ENCODE measurements at places on chromosomes 11 and 22. TPM values are rescaled to one million over a fixed set of nuclear protein-coding genes. Genes with fewer than 3 reads are reported as not detected.

GRCh38 chr11:105244160-105244825, 104.7 kb upstream of the CARD18 start:
- H3K4me1 ChIP-seq, result no peaks in the 10 kb centered on the region
- no peaks in the 10 kb centered on the region for H3K27me3 ChIP-seq
- no peak for DNase-seq
- no peak overlapping the region for H3K27ac ChIP-seq
- no peaks in the 10 kb centered on the region for H3K36me3 ChIP-seq

GRCh38 chr11:103920449-103920848, 116.0 kb upstream of the DDI1 start:
- H3K4me1 ChIP-seq, result no peaks in the 10 kb centered on the region
- H3K4me3 ChIP-seq, result no peak overlapping the region
- no peaks in the 10 kb centered on the region for H3K36me3 ChIP-seq
- H3K27ac ChIP-seq, result no peak overlapping the region

GRCh38 chr22:44549701-44550100, 51.7 kb upstream of the RTL6 start:
- H3K27ac ChIP-seq, result no peak overlapping the region
- H3K4me1 ChIP-seq, result peaks cover 4% of the 10 kb centered on the region
- DNase-seq, result no peak
- no peaks in the 10 kb centered on the region for H3K36me3 ChIP-seq

GRCh38 chr22:27796829-27797519, 4.6 kb downstream of the MN1 start:
- no peaks in the 10 kb centered on the region for H3K36me3 ChIP-seq
- no peak for DNase-seq

DNA sequence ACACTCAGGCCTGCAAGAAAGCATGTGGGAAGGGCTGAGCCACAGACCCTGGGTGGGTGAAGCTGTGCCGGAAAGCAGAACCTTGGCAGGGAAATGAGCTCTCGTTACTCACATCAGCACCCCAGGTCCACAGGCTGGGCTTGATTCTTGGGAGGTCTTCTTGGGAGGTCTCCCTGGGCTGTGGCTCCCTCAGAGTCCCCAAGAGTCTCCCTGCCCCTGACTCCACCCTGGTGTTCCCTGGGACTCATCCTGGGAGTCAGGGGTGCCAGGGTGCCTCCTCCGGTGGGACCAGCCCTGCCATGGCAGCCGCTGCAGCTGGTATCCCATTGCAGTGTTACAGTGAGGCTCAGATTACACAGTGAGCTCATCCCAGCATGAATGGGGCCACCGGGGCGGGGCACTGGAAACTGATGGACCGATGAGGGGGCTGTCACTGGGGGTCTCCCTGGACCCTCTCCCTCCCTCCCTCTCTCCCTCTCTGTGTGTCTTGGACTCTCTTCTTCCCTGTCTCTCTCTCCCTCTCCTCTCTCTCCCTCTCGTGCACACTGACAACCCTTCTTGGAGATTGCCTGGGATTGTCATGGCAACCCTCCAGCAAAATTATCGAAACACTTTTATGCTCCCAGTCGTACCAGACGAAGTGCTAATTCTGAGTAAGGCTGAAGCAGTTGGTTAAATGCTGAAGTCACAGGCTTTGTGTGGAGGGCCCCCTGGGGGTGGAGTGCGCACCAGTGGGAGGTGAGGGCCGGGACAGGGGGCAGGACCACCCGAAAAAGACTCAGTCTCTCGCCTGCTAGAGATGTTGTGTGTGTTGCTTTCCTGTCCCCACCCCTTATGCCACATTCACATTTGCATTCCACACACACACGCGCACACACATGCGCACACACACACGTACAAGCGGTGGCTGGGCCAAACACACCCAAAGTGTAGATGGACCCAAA, 8.6 kb upstream of the C11orf96 start:
- no peak overlapping the region for H3K27ac ChIP-seq
- no peak for DNase-seq
- no peaks in the 10 kb centered on the region for H3K36me3 ChIP-seq
- no peak overlapping the region for H3K4me3 ChIP-seq

DNA sequence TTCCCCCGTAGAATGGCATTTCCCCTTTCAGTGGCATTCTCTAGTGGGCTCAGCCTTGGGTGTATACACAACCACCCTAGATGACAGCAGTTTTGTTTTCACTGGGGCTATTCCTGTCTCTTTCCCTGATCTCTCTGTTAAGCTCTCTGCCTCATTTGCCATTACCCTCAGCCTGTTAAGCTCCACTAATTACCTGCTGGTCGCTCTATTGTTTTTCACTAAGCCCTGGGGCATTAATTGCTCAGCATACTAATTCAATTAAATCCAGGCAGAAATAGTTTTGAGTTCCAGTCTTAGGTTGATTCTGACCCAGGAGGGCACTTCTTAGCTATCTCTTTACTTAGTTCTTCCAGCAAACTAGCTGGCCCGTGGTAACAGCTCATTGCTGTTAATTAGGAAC, 80.0 kb downstream of the BRD1 start:
- no peaks in the 10 kb centered on the region for H3K27me3 ChIP-seq
- no peaks in the 10 kb centered on the region for H3K36me3 ChIP-seq
- no peak for DNase-seq

GRCh38 chr22:31972180-31972579, 27.8 kb downstream of the YWHAH start:
- H3K36me3 ChIP-seq, result no peaks in the 10 kb centered on the region
- peaks cover 19% of the 10 kb centered on the region for H3K4me1 ChIP-seq
- H3K27me3 ChIP-seq, result no peaks in the 10 kb centered on the region

DNA sequence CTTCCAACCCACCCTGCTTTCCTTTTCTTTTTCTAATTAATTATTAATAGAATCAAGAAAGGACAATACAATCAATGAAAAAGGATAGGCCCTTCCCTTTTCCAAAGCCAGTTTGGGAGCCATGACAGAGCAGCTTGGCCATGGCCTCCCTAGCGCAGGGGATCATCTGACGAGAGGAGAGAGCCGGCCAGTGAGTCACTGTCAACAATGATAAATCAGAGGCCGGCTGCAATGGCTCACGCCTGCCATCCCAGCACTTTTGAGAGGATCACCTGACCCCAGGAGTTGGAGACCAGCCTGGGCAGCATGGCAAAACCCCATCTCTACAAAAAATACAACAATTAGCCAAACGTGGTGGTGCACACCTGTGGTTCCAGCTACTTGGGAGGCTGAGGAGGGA, 27.5 kb upstream of the KRTAP5-7 start:
- H3K4me3 ChIP-seq, result no peak overlapping the region
- no peak for DNase-seq
- no peak overlapping the region for H3K27ac ChIP-seq
- H3K4me1 ChIP-seq, result no peaks in the 10 kb centered on the region
- no peaks in the 10 kb centered on the region for H3K27me3 ChIP-seq
- H3K36me3 ChIP-seq, result peaks cover 77% of the 10 kb centered on the region

The CASP4 gene
- 98.4 TPM for total RNA-seq

The FGF3 gene
- not detected for total RNA-seq

The PAX6 gene
- total RNA-seq, result not detected

All from CD4-positive, alpha-beta memory T cell (primary cell).